Fibroblast of skin of left quadriceps (primary cell): ENCODE measurements at places on chromosomes 6 and 20.
A peak's percentile ranks its signal among the peaks of the same experiment; 100 is the strongest.

GRCh38 chr6:12011276-12012037, 655 bp upstream of the HIVEP1 start:
- peak; percentile 95 for DNase-seq

DNA sequence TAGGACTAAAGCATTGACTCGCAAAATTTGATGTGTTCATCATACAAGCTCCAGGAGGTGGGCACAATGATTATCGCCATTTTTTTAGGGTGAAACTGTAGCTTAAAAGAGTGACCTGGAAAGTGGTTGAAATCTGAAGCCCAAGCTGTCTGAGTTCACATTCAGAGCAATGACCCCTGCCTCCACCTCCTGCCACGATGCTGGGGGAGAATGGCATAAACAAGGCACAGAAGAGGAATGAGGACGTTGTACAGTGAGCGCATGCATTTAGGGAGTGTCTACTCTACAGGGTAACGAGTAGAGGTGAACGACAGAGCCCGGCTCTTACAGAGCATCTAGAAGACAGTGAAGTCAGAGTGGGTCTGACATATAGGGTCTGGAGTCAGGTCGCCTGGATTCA, 37.2 kb downstream of the CNKSR3 start:
- DNase-seq, result no peak

GRCh38 chr6:5751525-5752390, 255.0 kb downstream of the NRN1 start:
- no peak for DNase-seq

- peak; percentile 60 for DNase-seq
Measured at GRCh38 chr6:54285595-54285994, 22.6 kb upstream of the TINAG start.

DNA sequence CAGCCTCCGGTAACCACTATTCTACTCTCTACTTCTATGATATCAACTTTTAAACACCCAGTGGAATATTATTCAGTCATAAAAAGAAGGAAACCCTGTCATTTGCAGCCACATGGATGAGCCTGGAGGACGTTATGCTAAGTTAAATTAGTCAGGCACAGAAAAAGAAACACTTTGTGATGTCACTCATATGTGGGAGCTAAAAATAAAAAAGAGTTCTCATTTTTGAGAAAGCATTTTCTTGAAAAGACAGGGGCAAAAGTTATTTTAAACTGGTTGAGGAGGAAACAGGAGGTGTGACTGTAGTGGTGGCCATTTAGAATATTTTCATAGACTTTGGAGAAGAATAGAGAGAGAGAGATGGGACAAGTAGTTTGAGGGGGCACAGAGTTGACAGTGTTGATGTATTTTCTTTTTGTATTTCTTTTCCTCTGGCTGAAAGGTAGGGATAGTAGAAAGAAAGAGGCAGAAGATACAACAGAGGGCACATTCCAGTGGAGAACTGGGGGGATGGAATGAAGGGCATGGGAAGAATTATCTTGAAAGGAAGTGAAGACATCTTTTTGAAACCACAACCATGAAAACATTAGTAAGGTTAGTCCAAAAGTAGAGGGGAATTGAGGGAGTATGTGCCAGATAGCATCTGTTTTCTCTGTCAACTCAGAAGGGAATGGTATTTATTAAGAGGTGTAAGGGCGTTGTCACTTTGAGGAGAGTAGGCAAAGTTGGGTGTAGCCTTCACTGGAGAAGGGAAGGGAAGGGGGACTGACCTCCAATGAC, 181.3 kb upstream of the GMDS start:
- DNase-seq, result peak; percentile 48

DNA sequence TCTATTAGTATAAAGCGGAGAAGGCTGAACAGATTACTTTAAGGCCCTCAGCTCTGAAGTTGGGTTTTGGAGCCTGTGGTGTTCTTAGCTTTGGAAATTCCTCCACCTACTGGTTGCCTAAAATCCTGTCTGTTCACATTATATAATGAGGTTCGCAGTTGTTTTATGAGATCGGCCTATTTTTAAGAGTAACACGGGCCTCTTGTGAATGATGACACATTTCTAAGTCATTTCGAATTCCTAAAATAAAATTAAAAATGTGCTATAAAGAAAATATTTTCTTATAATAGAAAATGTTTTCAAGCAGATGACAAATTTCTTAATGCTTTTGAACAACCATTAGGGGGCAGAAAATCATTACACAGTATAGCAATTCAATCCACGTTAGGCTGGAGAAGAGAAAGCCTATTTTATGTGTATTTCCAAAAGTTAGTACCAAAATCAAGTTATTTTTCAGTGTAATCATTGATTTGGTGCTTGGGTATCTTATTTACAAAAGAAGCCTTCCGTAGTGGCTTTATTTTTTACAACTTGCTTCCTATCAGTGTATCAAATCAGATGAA, 15.8 kb upstream of the FAM8A1 start:
- DNase-seq, result peak; percentile 56

DNA sequence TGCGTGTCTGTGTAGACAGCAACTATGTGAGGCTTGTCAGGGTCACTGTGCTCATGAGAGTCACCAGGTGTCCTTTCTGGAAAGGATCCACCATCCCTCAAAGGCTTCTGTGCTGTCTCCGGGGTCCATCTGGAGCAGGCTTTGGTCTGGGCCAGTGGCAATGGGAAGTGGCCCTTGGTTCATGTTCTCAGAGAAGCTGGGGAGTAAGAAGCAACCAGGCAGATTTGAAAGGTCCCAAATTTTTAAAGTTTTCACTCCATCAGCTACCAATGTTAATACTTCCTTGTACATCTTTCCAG, 68.2 kb downstream of the GCNT2 start:
- no peak for DNase-seq

DNA sequence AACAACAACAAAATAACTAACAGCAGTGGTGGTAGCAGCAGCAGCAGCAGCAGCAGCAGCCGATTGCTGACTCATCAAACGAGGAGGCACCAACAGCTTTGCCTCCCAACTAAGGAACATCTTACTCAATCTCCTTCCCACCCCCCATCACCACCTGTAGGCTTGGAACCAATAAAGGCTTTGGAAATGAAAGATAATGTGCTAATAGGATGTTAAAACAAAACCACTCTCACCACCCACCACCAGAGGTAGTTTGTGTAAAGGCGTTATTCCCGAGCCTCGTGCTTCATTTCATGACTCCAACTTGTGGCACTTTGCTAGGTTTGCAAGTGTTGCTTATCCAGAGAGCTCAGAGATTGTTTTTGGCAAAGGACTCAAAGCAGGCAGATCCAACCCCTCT, 346.5 kb downstream of the CD83 start:
- DNase-seq, result no peak

GRCh38 chr6:145814501-145815308, at the start of gene FBXO30:
Gene FBXO30 (minus strand): TSS chr6:145814795. CDS start chr6:145806405, 8,390 bp downstream.
- DNase-seq, result peak; percentile 78

- DNase-seq, result no peak
Measured at GRCh38 chr20:2846698-2847097, 6.2 kb downstream of the VPS16 start.

- peak; percentile 99 for DNase-seq
Measured at GRCh38 chr6:44041461-44042260, 85.6 kb downstream of the MRPL14 start.

- no peak for DNase-seq
Measured at GRCh38 chr20:36836591-36837269, 39.2 kb upstream of the TLDC2 start.

DNA sequence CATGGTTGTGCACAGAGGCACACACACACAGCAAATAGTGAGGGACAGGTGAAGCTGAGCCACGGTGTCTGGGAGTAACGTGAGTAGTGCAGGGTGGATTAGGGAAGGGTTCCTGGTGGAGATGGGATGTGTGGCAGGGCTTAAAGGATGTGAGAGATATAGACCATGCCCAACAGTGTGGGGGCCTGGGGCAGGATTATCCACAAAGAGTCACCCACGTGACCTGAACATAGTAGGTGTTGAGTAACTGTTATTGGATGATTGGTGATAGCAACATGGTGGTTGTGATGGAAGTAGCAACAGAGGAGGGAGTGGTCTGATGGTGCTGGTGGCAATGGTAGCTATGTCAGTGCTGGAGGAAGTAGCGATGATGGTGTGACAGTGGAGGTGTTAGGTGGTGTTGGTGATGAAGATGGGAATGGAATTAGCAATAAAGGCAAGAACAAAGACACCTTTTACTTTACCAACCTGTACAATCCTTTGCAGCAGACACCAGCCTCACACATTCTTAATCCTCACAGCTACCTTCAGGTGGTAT, 135.1 kb downstream of the MRPL14 start:
- DNase-seq, result no peak

DNA sequence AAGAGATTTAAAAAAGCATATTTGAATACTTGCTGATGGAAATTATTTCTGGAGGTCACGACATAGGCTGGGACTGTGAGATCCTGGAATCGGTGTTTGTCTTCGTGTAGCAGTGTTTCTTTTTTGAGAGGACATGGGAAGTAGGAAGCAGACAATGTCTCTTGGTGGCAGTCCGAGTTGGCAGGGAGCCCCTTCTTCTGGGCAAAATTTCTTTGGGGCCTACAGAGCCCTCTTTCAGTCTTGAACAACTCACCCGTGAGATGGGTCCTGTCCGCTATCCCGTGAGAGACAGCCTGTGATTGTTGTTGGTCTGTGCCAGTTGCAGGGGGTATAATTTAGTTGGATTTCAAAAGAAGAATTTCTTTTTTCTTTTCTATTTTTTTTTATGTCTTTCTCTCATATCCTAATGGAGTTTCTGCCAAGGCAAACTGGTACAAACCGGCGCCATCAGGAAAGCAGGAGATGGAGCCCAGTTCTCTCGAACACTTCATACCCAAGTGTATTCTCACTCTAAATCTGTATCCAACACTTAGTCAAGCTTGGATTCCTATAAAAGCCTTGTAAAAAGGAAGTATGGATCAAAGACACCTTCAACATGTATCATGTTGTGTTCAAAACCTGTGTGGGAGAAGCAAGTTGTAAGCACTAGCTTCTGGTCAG, 785.1 kb downstream of the MAFB start:
- DNase-seq, result no peak

DNA sequence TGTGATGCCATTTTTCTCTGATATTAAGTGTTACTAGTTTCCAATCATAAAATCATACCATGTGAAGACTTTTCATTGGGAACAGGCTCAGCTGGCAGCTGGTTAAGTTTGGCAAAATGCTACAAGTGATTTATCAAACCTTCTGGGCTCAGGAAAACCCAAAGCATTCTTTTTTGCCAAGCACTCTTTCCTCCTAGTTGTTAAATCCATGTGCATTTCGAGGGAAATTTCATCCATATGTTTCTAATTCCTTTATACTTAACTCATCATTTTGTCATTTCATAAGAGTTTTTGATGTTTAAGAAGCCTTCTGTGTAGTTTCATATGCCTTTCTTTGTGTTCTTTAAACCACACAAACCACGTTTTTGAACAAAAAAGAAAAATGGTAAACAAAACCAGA, 217.6 kb upstream of the PDE10A start:
- DNase-seq, result peak; percentile 66

DNA sequence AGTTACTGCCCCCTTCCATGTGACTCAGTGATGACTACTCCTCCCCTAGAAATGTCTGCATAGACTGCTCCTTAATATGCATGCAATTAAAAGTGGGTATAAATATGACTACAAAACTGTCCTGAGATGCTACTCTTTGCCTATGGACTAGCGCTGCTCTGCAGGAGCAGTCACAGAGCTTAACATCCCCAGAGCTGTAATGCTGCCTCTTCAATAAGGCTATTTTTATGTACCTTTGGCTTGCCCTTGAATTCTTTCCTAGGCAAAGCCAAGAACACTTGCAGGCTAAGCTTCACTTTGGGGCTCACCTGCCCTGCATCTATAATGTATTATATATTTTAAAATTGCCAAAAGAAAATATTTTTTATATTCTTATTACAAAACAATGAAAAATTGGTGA, 299.1 kb downstream of the CLVS2 start:
- DNase-seq, result no peak

DNA sequence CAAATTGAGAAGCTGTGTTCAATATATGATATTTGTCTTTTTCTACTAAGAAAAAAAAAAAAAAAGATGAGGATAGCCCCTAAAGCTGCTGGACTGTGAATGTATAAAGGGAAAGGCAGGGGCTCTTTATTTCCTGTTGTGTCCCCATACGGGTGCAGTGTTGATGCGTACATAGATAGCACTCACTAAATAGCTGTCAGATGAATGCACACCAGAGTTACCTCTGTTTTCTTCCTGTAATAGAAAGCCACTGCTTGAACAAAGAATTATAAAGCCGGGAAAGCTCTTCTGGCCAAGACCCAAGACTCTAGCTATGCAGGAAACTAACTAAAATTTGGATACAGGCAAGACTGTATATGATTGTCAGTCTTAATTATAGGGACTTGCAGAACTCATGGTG, 260.0 kb downstream of the FARS2 start:
- DNase-seq, result no peak

DNA sequence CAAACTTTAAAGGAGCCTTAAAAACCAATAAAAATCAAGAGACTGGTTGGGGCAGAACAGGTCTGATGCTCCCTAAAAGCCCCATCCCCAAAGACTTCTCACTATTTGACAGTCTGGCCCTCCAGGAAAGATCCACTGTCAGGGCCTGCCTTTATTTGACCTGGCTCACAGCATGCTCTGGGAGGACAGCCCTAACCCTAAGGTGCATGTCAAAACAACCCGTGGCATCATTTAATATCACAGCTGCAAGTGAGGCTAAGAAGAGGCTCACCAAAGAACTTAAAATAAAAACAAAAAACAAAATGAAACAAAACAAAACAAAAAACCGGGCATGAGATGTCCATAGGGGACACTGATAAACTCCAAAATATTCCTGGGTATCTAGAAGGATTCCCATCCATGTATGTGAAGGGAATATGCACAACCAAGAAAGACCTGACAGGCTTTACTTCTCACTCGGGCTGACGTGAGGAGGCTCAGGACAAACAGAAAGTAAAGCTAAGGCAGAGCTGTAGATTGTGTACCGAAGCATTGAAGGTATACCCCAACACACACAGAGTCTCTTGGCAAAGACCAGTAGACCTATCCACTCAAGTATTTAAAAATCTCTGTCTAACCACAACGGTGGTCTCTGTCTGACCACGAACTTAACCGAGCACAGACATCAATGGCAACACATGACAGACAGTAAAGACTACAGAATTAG, 57.3 kb downstream of the AHI1 start:
- DNase-seq, result no peak

- no peak for DNase-seq
Measured at GRCh38 chr20:35368666-35369423, 42.9 kb downstream of the UQCC1 start.

DNA sequence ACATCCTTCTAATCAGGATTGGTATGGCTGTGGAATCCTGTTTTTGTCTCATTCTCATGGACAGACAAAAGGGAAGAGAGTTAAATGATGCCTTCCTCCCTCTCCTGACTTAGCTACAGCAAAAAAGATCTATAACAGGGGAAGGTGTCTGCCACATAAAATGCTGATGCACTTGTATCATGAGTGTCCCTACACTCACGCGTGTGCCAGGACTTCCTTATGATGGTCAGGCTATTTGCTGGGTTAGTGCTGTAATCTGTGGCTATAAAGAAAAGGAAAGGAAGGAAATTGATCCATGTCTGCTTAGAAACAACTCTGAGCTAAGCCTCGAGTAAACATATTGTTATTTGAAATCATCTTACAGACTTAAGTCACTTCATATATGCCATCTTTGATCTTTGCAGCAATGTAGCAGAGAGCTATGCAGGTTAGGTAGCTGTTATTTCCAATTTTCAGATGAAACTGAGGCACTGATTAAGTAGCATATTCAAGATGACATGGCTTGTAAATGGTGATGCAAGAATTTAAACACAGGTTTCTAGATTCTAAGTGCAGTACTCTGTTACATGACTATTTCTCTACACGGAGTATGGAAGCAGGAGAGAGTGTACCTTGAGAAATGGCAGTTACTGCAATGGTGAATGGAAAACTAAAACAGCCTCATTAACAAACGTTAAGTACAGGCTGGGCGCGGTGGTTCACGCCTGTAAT, 8.4 kb upstream of the DHX35 start:
- no peak for DNase-seq

GRCh38 chr6:89430201-89430962, 2.6 kb upstream of the ANKRD6 start:
- DNase-seq, result no peak
